ENCODE measurements at places on chromosomes 7 and 10.

DNA sequence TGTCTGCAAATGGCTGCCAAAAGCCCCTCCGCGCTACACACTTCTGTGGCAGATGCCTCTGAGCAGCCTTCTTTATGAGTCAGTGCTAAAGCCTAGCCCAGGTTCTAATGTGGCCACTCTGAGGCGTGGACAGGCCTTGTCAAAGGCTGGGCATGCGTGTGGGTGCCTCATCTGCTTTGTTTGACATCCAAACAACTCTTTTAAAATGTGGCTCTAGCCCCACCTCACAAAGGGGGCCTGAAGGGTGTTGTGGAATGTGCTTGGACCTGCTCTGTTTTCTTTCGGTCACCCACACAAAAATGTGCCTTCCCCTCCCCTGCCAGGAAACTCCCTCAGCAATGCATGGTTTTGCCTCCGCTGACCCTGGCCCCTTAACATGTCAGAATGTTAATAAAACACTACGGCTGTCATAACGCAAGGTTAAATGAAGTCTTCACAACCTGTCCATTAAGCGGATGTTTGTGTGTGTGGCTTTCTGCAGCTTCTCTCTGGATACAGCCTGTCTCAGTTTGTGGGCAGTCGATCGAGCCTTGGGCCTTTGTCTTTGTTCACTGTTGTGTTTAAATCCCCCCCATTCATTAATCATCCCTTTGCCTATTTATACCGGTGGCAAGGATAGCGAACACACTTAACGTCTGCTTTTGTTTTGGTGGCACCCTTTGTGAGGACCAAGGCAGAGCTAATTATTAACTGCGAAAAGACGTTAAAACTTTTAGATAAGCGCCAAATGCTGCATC, 718.9 kb downstream of the LRMDA start:
- no peak for DNase-seq

DNA sequence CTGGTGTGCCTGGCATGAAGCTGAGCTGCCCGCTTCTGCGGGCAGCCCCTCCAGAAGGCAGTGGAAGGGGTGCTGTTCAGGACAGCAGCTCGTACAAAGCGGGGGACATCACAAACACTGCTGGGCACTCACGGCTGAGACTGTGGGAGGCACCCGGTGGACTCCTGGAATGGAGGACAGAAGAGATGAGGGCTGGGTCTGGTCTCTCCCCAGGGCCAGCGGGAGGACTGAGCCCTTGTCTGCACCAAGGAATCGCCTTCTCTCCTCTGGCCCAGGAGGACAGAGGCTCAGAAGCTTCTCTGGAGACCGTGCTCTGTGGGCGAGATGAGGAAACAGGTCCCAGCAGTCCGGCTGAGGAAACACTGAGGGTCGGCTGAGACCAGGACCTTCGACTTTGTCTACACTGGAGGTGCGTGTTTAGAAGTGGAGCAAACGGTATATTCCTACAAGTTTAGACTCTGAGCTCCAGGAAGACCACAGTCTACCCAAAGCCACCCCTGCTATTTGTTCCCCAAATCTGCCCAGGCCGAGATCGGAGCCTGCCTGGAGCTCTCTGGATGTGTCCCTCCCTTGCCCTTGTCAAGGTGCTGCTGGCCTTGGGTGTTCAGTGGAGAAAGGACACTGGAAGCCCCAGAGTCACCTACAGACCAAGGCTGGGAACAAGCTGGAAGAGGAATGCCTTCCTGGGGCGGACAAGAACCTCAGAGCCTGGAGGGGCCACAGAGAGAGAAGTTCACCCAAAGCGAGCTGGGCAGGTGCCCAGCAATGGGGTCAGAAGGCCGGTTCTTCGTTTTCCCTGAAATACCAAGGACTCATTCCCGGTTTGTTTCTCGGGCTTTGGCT, 12.9 kb upstream of the INPP5A start:
- no peak for DNase-seq

GRCh38 chr7:55951637-55952351, at the start of gene MRPS17:
MRPS17 (plus strand) TSS chr7:55951877; CDS start chr7:55953196, 1,319 bp downstream.
- peak; percentile 89 for DNase-seq

GRCh38 chr10:91887272-91888076, 21.8 kb downstream of the FGFBP3 start:
- DNase-seq = peak; percentile 18

DNA sequence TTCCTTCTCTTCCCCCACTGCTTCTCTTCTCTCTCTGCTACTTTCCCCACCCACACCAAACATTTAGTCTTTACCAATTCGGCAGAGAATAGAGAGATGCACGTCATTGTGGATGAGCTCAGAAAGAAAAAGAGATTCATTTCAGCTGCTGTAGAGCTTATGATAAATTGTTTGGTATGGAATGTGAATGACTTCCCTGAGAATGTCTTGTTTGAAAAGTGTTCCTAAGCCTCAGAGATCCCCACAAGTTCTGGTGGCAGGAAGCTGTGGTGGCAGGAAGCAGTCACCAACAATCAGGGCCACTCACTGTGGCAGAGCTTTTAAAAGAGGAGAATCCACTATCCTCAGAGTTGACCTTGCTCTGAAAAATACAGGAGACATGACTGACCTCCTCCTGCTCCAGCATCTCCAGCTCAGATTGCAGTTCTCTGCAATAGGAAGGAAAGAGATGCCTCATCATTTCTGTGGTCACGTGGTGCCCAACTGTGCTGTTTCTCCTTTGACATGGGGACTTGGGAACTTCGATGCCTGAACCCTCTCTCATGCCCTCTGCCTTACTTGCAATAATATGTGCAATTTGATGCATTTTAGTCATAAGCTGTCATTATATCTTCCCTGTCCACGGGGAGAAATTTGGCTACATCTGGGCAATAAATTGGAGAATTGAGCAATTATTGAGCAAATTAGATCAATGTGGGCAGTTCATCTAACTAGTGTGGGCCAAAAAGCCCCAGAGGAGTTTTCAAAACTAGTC, 76.5 kb downstream of the BMPER start:
- no peak for DNase-seq

DNA sequence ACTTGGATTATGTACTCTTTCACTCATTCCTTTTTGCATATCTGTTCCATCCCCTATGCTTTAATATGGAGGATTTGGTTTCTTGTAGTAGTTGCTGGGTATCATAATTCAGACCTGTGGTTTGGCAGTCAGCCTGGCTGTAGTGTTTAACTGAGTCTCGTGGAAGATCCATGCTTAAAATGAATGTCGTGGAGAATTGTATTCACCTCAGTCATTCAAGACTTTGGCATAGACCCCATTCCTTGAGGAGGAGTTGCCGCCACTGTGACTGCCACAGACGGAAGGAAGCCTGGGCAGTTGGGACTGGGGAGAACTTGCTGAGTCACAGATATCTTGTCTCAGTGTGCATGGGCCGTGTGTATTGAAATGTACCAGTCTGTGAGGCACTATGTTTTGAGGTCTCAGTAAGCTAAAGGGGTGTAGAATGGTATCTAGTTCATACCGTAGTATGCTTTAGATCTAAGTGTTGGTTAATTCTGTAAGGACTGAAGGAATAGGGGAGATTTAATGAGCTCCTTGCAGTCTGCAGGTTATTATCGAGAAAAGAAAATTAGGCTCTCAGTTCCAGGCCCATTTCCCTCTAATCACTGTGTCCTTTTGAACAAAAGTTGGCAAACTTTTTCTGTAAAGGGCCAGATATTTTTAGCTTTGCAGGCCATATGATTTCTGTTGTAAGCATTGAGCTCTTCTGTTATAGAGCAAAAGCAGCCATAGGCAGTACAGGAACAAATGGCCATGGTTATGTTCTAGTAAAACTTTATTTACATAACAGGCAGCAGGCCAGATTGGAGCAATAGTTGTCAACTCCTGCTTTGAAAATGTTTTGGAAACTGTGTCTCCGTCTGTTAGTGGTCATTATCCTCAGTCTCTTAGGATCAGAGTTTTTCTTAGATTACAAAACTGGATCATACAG, 76.8 kb downstream of the TPST1 start:
- DNase-seq = no peak

GRCh38 chr10:60714233-60714632, 64.0 kb upstream of the CDK1 start:
- DNase-seq = no peak

Measured in NCI-H1436 (cell line).